ENCODE measurements at places on chromosomes 4 and X.

- DNase-seq, result no peak
Measured at GRCh38 chr4:166391501-166391900, 518.5 kb downstream of the TLL1 start.

GRCh38 chrX:47193475-47194193 lies at the start of gene UBA1:
Gene UBA1 (plus strand): TSS chrX:47193829. CDS start chrX:47198803, 4,974 bp downstream.
- peak; percentile 54 for DNase-seq

- no peak for DNase-seq
Measured at GRCh38 chr4:14790494-14790893, 211.8 kb upstream of the CPEB2 start.

DNA sequence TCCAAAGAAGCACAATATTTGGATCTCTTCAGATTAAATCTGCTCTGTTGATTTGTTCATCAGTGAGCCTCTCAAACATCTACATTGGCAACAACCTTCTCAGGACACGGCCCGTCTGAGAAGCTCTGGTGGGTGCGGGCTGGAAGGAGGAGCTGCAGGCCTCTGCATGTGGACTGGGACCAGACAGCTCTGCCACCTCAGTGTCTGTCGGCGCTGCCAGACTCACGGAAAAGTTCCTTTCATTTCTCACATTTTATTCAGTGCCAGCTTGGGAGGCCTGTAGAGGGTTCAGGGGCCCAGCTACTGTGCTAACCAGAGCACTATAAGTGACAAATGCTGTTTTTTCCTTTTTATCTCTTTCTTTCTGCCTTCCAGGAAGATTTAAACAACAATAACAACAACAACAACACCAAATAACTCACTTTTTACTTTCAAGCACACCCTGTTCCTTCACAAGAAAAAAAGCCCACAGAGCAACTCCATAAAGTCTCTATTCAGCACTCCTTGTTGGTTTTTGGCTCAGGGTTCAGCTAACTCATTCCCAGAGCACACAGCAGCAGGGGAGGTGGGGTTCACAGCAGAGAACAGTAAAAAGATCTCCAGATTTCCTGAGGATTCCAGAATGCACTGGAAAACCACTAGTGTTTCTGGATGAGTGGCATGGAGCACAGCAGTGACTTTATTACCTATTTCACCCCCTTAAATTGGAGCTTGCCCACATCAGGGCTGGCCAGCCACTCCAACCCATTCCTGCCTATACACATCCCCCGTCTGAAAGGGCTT lies 23.2 kb upstream of the HOPX start:
- DNase-seq, result no peak

- no peak for DNase-seq
Measured at GRCh38 chr4:38383646-38384121, 280.3 kb upstream of the KLF3 start.

GRCh38 chr4:90159193-90159592 lies 32.0 kb downstream of the CCSER1 start:
- DNase-seq, result no peak

- no peak for DNase-seq
Measured at GRCh38 chrX:153537526-153538295, 20.3 kb downstream of the ATP2B3 start.

DNA sequence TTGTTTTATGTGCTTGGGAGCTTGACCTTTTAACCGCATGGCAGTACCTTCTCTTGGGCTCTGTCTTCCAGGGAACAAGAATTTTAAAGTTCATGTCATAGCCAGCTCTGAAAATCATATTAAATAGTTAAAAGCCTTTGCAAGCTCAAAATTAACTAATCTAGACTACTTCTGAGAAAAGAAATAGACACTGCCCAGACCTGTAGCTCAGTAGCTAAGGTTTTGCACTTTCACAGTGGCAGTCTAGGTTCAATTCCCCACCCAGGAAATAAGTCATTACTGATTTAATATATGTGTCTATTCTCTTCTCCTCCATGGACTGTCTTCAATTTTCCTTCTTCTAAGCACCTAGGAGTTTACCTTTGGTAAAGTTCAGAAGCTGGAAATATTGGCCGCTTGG lies 27.4 kb downstream of the HSD17B11 start:
- DNase-seq, result no peak

GRCh38 chr4:176939445-176939844 lies 146.7 kb upstream of the VEGFC start:
- no peak for DNase-seq

- DNase-seq, result no peak
Measured at GRCh38 chr4:6120361-6120760, 80.0 kb downstream of the JAKMIP1 start.

- DNase-seq, result no peak
Measured at GRCh38 chrX:153029875-153030274, 26.4 kb upstream of the PNMA3 start.

- DNase-seq, result no peak
Measured at GRCh38 chr4:94378047-94378446, 35.4 kb upstream of the HPGDS start.

DNA sequence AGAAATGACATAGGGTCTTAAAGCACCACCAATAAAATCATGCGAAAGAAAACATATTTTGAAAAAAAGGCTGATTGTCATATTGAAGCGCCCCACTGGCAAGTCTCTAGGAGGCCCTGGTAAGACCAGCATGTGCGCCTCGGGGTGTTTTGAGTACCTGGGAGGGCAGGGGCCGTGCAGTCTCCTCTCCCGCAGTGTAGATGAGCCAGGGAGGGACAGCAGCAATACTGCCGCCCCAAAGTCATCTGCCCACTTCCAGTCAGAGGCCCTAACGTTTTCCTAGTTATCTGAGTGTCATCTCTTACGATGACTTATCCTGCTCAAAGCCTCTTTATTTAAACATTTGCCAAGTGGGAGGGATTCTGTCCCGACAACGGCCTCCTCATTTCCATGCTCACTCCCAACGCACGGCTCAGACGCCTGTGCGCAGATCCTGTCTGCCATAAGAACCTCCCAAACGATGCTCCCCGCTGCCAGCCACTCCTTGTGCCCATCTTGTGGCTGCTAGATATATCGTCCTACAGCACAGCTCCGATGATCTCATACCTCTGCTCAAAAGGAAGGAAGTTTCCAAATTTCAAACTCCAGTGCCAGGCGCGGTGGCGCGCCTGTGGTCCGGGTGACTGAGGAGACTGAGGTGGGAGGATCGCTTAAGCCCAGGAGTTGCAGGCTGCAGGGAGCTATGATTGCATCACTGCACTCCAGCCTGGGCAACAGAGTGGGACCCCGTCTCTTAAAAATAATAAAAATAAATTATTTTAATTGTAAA lies 17.2 kb upstream of the SCRG1 start:
- no peak for DNase-seq

DNA sequence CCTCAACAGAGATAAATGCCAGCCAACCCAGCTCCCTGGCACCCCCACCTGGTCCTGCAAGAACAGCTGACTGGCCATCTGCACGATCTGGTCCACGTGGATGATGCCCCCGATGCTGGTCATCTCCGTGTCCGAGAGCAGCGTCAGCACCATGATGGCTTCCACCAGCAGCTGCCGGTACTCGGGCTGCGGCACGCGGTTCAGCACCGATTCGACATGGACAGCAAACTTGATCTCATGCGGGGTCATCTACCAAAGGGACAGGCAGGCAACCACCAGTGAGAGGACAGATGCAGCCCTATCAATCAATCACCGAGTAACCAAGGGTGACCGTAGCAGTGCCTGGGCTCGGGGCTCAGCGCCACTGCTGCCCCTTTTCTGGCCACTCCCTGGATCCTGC lies 89.8 kb downstream of the PHKA2 start:
- DNase-seq, result no peak

DNA sequence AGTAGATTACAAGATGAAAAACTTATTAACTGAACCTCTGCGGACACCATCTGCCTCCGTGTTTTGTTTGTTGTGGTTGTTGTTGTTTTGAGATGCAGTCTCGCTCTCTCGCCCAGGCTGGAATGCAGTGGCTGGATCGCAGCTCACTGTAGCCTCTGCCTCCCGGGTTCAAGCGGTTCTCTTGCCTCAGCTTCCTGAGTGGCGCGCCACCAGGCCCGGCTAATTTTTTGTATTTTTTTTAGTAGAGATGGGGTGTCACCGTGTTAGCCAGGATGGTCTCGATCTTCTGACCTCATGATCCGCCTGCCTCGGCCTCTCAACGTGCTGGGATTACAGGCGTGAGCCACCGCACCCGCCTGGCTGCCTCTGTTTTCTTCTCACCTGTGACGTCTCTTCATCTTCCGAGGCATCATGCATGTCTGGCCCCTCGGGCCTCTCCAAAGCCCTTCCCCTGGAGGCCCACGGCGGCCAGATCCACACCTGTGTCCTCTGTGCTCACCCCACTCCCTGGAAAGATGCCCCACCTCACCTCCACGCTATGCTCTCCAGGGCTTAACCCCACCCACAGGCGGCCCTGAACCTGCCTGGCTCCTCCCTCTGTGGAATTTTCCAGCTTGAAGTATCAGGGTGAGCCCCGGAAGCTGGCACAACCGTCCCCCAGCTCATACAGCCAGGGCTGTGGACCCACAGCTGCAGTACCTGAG lies 77.0 kb upstream of the MXD4 start:
- no peak for DNase-seq

DNA sequence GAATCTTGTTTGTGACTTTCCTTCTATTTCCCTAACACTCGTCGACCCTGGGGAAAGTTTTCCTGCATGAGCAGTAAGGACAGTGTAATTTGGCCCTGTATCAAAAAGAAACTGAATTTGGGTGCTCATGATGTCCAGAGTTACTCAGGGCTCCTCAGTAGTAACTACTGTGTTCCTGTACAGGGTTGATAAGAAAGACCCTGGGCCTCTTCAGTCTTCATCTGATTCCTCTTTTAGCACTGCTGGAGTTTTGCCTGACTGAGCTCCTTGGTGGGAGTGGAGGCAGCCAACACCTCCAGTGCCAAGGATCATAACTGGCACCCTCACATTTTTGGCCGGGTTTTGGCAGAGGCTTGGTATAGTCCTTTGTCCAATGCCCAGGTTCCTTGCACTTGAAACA lies 7.1 kb upstream of the AREG start:
- DNase-seq, result no peak

DNA sequence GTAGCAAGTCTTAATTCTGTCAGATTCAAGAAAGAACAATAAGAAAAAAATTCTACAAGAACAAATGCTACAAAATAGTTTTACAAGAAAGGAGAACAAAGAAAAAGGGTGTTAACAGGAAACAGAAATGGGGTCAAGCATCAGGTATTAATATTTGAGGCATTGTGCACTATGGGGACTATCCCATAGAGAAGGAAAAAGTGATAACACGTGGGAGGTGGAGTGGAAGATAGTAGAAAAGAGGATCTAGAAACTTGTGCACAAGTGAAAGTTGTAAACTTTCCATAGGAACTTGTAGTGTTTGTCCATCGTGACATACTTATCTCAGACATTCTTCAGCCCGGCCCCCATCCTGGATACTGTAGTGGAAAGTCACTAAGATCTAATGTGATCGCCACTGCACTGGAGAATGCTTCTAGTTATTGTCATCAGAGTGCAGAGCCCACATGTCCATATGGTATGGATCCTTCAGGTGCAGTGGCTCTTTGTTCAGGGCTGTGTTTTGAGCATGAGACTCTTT lies 15.4 kb upstream of the NFXL1 start:
- DNase-seq, result no peak

DNA sequence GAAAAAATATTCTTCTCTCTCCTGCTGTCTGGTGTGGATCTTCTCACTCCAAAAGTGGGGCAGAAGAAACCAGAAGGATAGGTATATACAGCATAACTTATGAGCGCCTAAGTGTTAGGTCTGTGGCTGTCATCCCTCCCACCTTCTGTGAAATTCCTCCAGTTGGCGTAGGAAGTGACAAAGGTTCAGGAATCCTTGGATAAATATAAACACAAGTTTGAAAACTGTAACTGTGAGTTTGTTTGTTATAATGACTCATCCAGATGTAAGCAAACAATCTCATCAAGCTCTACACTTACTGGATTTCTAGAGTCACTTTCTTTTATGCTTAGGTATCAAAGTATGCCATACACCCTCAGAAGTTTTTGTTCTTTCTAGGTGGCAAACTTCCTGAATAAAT lies 405.2 kb downstream of the FAT4 start:
- DNase-seq, result no peak

- no peak for DNase-seq
Measured at GRCh38 chr4:39169426-39169825, 12.9 kb upstream of the WDR19 start.

DNA sequence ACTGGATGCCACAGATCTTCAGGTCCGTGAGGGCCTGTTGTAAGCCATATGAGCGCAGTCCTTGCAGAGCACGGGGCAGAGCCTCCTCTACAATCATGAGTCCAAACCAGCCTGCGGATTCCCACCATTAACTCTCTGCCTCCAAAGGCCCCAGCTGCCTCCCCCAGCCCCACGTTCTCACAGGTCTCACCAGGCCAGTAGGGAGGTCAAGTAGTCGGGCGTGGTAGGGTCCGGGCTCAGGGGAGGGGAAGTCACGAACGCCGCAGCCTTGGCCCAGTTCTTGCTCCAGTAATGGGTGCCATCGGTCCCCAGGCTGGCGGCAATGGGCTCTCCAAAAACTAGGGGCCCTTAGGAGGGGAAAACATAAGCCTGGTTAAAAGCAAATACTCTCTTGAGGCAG lies 53.6 kb downstream of the CRMP1 start:
- DNase-seq, result no peak

DNA sequence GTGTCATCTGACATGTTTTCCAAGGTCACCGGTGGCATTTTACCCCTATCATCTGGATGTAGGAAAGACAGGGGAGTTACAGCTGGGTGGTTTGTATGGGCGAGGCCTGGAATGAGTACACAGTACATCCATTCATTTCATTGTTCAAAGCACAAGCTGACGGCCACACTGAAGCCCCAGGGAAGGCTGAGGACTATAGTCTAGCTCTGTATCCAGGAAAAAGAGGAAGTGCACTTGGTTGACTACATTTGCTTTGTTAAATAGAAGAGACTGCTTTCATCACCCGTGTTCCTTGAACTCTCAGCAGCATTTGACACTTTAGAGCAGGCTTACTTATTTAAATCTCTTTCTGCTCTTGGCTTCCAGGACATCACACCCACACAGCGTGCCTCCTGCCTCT lies 1041.0 kb upstream of the TENM3 start:
- no peak for DNase-seq

DNA sequence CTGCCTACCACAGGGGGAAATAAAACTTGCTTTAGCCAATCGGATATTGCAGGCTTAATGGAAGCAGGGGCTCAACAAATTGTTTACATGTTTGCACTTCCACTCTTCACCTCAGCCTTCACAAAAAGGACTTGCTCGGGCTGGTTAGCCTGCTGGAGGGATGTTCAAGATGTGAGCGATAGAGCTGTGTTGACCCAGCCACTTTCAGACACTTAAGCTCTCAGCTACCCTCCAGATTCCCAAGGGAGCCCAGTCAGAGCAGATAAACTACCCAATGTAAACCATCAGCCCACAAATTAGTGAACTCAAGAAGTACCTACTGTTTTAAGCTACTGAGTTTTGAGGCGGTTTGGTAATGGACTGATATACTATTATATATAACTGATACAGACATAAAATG lies 508.4 kb upstream of the FTHL17 start:
- DNase-seq, result no peak
